ENCODE measurements at places on chromosomes 4 and X.

DNA sequence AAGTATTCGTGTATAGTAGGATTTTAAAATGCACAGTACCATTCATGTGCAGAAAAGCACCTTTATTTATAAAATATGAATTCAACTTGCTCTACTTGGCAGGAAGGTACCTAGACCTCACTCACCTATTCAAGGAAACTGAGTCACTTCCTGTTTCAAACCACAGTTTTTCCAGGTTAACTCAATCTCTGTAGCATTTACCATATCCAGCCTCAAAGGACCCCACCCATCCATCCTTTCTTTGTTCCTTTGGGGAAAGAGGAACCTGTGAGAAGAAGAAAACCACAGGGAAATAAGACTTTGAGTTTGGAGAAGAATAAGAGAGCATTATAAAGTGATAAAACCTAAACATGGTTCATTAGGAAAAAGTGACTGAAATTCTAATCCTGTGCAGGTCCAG, 250.7 kb downstream of the CBR4 start:
- no peak for DNase-seq

DNA sequence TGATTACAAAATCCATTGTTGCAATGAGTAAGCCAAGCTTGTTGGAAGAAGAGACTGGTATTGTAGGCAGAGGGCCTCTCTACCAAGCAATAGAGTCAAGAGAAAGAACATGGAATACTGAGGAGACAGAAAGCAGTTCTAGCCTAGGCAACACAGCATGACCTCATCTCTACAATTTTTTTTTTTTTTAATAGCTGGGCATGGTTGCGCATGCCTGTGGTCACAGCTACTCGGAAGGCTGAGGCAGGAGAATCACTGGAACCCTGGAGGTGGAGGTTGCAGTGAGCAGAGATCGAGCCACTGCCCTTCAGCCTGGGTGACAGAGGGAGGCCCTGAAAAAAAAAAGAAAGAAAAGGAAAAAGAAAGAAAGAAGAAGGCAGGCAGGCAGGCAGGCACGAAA, 11.7 kb upstream of the ZBTB33 start:
- no peak for DNase-seq

GRCh38 chrX:47311932-47312774, 58.2 kb upstream of the ZNF157 start:
- peak; percentile 1 for DNase-seq

DNA sequence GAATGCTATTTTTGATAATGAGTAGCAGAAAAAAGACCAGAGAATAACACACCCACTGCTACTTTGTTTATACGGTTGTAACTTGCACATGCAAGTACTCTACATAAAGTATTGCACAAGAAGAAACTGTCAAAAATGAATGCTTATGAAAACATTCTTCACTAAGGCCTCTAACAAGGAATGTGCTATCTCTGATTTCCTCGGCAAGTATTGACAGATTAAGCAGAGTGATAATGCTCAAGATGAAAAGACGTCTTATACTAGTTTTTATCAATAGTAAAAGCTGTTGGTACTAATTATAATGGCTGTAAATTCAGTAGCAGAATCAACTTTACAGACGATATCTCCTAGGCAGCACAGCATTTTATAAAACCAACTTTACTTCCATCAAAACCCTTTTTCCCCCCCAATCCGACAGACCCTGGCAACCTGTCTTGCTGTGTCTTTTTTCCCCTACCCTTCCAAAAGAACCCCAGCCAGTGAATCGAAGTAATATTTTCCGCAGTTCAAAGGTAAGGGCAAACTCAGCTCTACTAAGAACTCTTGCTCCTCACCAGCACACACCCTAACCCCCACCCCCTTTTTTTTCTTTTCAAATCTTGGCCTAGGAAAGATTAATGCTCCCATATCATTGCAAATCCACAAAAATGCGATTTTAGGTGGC, 1.5 kb downstream of the FRYL start:
- DNase-seq, result no peak

GRCh38 chr4:6769233-6769988, 13.1 kb upstream of the KIAA0232 start:
- DNase-seq, result no peak

DNA sequence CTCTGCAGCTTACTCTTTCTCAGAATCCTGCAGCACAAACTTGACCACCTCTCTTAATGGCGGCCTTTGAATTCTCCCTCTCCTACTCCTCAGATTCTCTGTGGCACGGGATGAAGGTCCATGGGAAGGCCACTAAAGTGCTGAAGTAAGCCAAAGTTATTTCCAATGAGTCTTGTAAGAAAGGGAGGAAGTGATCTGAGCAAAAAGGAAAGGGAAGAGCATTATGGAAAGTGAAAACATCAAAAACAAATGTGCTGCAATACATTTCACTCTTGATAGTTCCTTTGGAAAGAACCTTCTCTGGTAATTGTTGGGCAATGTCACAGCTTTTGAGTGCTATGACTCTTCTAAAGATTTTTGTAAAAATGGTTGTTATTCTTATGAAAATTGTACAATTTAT, 54.3 kb upstream of the CAMK2D start:
- no peak for DNase-seq

GRCh38 chrX:119753001-119753400, 5.4 kb upstream of the SOWAHD start:
- no peak for DNase-seq

DNA sequence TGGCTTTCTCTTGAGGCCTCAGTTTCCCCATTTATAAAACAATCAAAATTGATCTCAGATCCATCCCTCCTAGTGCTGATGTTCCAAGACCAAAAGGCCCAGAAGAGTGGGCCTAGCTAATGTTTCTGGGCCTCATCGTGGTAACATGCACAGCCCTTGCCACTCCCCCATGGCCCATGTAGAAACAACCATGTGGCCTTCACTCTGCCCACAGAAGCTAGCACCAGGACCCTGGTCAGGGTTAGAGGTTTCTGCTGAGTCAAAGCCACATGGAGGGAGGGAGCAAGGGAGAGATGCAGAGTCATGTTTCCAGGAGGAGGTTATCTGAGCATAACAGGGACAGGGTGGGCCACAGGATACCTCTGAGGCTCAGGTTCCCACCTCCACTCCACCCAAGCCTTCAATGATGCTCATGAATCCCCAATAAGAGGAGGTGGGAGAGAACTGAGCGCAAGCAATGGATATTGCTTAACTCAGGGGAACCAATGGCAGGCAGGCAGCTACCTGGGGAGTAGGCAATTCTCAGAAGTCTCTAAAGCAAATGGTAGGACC, 16.9 kb downstream of the OTUD5 start:
- DNase-seq, result no peak

DNA sequence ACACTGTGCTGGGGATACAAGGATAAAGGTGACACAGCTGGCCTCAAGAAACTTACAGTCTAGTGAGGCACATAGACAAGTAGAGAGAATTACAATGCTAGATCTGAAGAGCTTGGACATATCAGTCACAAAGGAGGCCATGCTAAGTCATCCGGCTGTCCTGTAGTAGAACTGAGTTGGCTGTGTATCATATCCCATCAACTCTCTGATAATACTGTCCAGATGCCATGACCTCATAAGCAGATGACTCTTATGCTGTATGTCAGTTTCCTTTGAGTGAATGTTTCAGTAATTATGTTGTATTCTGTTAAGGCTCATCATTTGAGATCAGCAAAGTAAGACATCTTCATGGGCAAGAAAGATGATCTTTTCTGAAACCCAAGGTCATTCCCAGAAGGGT, 442.9 kb downstream of the MID1IP1 start:
- DNase-seq, result no peak

DNA sequence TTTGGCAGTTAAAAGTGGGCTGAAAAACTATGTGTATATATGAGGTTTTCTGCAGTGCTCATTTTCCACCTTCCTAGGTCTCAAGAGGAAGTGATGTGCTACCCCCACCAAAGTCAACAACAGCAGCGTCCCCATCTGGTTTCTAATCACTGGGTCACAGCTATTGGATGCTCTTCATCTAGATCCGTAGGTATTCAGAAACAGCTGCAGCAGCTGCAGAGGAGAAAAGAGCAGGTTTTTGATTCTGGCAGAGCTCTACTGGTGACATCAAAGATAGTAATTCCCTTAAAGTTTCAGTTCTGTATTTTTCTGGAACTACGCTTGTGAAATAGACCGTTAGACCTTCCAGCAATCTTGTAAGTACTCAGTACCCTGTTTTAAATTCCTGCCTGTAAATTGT, 5.8 kb upstream of the GUCY2F start:
- no peak for DNase-seq

GRCh38 chrX:74534569-74535038, 79.8 kb downstream of the RLIM start:
- no peak for DNase-seq

DNA sequence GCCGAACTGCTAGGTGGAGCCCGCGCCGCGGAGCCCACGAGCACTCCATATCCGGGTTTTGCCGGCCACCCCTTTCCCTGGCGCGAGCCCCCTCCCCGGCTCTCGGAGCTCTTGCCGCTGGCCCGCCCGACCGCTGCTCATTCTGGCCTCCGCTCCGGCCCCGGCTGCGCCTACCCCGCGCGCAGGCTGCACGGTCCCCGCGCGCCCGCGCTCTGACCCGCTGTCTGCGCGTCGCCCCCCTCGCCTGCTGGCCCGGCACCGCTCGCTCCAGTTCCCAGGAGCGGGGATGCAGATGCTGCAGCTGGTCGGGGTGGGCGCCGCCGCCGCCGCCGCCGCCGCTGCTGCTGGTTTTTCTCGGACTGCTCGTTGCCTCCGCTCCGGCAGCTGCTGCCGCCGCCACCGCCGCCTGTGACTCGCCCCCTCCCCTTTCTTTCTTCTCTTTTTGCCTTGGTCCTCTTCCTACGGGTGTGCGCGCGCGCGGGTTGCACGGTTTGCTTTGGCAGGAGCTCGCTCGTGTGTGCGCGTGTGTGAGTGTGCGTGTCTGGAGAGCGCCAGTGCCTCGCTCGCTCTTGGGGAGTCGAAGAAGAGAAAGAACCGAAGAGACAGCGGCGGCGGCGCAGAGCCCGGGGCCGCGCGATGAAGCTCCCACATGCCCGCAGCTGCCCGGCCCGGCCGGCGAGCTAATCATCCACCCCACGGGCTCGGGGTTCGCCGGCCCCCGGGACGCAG, at the start of gene ADGRL3:
TSS of gene ADGRL3 (plus strand) at position 140 of the 729 bp plus-strand sequence.
- no peak for DNase-seq

DNA sequence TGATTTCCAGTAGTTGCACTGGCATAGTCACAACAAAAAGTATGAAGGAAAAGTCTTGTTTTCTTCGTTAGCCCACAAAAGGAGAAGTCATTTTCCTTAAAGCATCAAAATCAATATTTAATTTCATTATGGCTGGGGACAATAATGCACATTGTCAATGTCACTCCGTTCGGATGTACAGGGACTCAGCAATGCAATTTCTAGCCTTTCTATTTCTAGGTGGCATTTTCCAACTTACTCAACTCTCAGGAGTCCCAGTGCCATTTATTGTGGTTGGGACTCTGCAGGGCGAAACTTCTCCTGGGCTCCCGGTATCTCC, 99.6 kb downstream of the CEP135 start:
- no peak for DNase-seq

- DNase-seq, result no peak
Observed at GRCh38 chr4:108042927-108043326, 53.2 kb downstream of the HADH start.

GRCh38 chrX:7068939-7069367, 78.6 kb upstream of the STS start:
- no peak for DNase-seq

DNA sequence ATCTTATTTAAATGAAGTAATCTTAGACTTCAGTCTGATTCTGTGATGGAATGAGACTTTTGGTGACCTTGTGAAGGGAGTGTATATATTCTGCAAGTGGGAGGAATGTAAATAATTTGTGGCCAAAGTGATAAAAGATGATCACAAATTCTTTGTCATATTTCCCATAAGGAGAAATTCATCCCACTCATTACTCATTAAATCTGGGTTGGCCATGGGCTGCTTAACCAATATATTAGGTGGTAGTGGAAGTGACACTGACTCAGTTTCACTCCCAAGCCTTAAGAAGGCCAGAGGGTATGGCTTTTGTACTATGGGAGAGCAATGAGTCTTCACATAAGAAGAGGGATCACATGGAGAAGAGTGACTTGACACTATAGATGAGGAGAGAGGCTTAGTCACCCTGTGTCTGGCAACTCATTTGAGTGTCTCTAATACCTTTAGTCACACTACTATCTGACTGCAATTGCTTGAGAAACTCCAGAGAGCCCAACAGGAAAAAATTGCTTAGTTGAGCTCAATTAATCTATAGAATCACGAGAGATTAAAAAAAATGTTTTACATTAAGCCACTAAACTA, 408.2 kb upstream of the PITX2 start:
- DNase-seq, result no peak

- no peak for DNase-seq
Observed at GRCh38 chrX:65686236-65686635, 18.8 kb downstream of the MSN start.

DNA sequence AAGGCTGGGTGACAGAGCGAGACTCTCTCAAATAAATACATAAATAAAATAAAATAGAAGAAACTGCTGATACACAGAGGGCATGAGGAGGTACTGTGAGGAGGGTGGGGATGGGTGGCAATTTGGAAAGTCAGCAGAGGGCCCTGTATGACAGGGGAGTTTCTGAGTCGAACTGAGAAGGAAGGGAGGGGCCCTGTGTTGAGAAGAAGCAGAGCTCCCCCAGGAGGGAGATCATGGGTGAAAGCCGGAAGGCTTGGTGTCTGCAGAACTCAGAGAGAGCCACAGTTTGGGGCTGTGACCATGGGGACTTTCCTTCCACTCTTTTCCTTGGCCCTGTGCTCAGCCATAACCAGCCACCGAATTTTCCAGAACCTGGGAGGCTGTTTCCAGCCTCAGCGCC, 24.8 kb upstream of the AFAP1 start:
- no peak for DNase-seq

- DNase-seq, result no peak
Observed at GRCh38 chrX:65679071-65679540, 11.7 kb downstream of the MSN start.

DNA sequence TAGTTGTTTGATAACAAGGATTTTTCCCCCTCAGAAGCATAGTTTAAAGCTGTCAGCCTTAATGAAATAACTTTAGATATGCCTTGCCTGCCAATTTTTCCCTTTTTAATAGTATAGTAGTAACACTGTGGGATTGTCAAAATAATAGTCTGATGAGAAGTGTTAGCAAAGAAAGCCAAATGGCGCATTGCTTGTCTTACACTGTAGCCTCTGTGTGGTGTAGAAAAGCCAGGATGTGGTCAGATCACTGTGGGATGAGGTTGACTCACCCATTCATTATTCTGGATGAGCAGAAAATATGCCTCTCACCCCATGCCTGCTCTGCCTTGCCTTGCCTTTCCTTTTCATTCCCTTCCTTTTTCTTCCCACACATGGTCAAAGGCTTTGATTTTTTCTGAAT, 257.8 kb upstream of the NRK start:
- DNase-seq, result no peak

DNA sequence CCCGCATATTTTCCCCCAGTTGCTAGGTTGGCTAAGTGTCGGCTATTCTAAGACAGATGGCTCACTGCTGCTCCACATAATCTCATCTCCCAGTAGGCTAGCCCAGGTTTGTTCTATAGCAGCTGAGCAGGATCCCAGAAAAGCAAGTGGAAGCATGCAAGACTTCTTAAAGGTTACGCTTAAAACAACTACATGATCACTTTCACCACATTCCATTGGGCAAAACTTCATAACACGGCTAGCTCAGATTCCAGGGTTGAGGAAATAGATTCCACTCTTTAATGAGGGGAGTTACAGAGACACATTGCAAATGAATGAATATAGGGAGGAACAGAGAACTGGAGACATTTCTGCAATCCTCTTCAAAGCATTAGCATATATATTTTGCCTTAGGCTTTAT, 12.9 kb upstream of the RAB33B start:
- no peak for DNase-seq

Measured in stimulated activated CD8-positive, alpha-beta memory T cell treated with anti-CD3 and anti-CD28 coated beads, Interleukin-15, amount 100 ng/mL, for 4 hours (primary cell).